ENCODE measurements at places on chromosomes 3 and 15.
A peak's percentile ranks its signal among the peaks of the same experiment; 100 is the strongest.

GRCh38 chr15:35680951-35681350, 135.0 kb upstream of the DPH6 start:
- no peak for DNase-seq

DNA sequence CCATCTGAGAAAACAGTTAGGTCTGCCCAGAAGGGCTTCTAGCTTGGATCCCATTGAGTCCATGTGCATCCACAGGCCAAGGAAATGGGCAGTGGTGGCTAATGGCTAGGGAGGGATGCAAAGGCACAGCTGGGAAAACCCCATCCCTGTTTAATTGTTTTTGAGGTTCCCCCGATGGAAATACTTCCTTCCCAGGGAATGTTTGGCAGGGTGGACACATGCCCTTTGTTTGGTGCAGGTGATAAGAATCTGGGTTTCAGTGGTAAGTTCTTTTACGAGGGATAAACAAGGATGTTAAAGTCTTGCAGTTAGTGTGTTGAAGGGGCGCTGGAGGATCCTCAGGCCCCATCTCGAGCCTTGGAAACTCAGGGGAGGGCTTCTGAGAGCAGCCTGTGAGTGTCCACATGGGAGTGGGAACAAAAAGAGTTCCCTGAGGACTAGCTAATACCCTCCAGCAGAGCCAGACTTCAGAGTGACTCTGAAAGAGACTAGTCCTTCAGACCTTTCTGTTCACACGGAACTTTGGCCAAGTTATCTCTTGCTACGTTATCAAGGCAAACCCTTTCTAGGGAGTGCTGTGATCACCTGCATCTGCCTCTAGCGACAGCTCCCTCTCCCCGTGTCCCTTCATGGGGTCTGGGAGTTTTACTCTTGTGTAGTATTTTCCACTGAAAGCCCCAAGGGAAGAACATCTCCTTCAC, 17.4 kb downstream of the PTPRG start:
- peak; percentile 86 for DNase-seq

GRCh38 chr15:89586651-89587050, 11.4 kb downstream of the TICRR start:
- no peak for DNase-seq

GRCh38 chr3:64207289-64208080, 17.8 kb downstream of the PRICKLE2 start:
- DNase-seq = peak; percentile 77

DNA sequence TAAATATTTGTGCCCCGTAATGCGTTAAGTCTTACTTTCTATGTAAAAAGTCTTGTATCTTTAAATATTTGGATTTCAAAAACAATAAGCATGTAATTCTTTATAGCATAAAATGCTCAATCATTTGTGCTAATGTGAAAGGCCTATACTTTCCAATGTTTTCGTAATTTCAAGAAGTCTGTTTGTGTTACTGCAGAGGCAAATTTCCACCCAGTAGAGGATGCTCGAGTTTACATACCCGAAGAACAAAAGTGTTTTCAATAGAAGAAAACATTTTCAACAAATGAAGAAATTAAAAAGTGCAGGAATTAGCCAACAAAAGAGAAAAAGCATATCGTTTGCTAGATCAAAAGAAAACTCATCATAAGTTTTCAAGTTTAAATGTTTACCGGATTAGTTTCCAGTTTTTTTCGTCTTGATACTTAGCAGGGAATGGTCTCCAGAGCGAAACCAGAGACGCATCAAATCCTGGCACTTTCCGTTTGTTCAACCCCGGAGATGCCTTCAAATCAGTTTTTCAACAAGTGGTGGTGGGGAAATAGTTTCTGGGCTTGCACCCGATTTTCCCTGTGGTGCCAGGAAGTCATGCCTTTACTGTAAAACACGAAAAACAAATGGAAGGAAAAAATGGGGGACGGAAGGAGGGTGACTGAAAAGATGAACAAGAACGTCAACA, 1.0 kb downstream of the CGGBP1 start:
- DNase-seq = no peak

DNA sequence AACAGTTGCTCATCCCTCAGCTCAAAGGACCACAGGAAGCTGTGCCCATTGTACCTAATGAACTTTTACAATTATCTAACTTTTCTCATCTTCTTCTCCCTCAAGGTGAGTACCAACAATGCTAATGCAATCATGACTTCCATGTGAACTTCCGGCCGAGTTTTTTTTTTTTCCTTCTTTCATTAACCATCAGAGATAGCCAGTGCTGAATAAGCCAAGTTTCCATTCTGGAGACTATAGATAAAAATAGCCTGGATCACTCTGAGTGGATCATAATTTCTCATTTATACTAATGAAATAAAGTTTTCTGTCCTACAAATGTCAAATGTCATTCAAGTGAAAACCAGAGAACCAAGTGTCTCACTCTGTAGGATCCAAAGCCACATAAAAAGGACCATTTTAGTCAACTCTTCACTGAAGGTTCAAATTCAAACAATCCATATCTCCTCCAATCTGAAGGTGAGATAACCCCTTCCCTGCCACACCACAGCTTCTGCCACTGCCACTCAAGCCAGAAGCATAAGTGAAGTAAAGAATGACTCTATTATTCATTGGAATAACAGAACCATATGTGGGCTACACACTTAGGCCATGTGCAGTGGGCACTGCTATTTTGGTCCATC, 5.5 kb downstream of the SUMF1 start:
- no peak for DNase-seq

DNA sequence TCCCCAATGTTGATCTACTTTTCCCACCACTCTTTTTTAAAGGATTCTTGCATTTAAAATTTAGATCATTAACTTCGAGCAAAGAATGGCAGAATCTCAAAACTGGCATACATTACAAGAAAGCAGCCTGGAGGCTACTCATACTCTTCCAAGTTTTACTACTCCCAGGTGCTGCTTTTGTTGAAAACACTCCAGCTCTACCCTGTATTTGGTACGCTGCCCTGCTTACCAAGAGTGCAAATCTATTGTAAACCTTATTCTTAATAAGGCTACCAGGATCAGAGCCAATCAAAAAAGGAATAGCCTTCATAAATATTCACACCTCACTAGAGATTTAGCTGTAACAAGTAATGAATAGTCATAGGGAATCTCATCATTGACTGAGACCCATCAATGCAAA, 11.6 kb upstream of the CNTN3 start:
- DNase-seq = no peak

GRCh38 chr15:26083896-26084295, 220.8 kb upstream of the ATP10A start:
- DNase-seq = no peak

DNA sequence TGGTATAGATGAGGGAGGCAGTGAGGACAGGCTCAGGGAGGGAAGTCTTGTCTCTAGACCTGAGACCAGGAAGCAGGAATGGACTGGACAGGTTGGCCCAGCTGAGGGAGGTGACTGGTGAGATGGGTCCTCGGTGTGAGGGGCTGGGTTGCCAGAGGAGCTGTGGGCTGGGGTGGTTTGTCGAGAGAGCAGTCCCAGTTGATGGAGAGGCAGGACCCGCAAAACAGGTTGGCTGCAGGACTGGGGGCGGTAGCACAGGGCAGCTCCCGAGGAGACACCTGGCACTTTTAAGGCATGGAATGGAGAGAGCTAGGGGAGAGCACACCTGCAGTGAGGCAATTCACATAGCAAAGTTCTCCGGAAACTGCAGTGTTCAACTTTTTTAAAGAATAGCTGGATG, 14.7 kb downstream of the IGF1R start:
- DNase-seq = no peak

GRCh38 chr3:8416965-8417364, 84.7 kb upstream of the LMCD1 start:
- DNase-seq = no peak

DNA sequence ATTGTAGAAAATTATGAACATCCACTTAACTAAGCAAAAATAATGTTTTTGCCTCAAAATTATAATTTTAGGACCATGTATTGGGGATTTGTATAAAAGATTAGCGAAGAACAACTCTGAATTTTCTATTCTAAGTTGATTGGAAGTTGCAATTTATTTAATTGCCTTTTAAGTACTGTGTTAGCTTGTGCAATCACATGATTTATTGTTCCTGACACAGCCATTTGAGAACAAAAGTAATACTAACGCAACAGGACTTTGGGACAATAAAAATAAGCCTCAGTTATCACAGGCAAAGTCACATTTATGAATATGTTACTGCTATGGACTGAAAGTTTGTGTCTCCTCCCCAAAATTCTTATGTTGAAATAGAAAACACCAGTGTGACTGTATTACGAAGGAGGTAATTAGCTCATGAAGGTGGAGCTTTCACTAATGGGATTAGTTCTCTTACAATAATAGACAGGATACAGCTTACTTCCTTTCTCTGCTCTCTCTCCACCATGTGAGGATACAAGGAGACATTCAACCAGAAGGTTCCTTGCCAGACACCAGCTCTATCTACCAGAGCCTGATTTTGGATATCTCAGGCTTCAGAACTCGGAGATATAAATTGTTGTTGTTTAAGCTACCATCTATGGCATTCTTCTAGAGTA, 745.9 kb downstream of the ZBBX start:
- DNase-seq = no peak

DNA sequence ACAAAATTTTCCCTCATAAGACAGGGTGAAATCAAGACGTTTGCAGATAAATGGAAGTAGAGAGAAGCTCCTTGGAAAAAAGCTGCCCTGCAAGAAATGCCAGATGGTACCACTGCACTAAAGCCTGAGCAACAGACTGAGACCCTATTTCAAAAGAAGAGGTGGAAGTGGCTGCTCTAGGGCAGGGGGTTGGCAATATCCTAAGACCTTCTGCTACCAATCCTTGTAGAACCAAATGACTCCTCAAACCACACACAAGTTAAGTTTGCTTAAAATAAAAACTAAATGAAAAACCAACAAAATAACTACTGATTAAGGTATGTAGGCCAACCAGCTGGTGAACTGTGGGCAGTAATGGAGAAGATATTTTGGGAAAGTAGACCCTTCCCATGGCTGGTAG, 21.3 kb downstream of the RAB43 start:
- DNase-seq = no peak

DNA sequence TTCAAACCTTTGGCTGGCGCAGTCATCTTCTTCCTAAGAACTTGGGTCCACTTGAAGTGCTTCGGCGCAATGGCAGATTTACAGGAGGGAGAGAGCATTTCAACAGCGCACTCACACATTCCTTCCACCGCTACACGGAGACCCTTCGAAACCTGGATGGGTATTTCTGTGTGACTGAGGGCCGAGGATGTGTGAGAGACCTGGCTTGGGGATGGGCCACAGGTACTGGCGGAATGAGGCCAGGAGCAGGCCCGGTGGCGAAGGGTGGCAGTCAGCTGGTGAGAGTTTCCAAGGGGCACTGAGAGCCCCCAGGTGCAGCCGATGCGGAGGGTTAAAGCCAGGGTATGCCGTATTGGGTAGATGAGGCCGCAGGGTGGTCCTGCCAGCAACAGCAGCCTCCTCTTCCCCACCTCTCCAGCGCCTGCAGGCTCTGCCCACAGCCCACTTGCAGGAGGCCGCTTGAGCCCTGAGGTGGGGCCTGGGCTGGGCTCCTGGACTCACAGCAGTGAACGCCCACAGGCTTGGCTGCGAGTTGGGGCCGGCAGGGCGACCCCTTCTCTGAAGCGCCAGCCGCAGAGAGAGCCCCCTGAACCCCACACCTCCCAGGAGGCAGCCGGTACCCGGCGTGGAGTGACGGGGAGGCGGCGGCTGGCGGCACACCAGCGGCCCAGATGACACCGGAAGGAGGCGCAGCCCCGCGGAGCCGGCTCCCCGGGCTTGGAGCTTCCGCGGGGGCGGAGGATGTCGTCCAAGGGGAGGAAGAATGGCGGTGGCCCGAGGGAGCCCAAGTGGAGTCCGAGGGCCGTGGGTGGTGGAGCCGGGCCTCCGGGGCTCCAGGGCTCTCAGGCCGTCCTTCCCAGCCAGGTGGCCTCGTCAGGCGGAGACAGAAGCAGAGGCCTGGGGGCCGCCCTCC, 166.5 kb downstream of the NSMCE3 start:
- DNase-seq = peak; percentile 64

GRCh38 chr15:50224606-50225005, 40.9 kb downstream of the HDC start:
- DNase-seq = no peak

GRCh38 chr15:101481381-101481705, 8.2 kb downstream of the PCSK6 start:
- DNase-seq = peak; percentile 61

DNA sequence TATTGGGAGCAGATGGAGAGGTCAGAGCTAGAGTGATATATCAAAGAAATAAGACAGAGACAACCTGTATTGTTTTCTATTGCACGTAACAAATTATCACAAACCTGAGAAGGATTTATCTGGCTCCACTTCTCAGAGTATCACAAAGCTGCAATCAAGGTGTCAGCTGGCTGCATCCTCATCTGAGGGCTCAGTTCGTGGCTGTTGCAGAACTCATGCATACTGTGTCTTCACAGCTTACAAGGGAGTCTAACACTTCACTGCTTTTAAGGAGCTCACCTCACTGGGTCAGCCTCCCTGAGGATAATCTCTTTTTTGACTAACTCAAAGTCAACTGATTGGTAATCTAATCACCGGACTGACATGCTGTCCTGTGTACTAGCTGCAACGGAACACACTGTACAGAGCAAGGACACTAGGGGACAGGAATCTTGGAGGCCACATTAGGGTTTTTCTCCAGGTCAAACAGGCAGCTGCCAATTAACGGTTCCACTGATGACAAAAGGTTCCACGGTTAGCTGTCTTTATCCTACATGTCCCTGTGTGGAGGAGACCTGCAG, 1006.8 kb upstream of the SEMA6D start:
- no peak for DNase-seq

- DNase-seq = no peak
Measured at GRCh38 chr3:136856665-136857064, 5.3 kb upstream of the NCK1 start.

GRCh38 chr3:66744986-66745385, 244.2 kb upstream of the LRIG1 start:
- DNase-seq = no peak

GRCh38 chr15:100900795-100901169, 18.4 kb upstream of the LRRK1 start:
- DNase-seq = no peak

DNA sequence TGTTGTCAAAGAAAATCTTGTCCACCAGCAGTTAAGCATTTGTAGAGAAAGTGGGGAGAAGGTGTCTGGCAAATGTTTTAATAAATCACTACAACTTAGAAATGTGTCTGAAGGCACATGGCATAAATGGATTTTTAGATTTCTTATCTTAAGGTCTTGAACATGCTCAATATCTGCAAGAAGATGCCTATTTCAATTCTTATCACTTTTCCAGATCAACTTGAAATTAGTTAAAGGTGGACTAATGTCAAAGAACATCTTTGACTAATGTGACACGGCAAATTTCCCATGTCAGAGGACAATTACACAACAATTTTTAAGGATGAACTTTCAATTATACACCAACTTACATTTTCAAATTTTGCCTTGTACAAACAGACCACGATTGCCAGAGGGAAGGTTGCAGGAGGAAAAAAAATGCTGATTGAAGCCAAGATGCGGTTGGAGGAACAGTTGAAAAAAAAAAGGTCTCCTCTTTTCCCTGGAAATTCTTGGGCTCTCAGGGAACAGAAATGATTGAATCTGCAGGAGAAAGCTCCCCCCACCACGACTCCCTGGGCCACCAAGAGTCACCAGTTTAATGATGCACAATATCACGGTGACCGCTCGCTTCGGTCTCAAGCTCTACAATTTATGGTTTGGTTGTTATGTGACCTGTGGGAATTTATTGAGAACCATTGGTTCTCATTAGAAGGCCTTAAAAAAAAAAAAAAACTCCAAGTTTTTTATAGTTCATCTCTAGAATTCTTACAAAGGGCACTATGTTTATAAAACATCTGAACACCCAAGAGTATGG, 507.6 kb upstream of the ADAMTS9 start:
- no peak for DNase-seq
